ENCODE measurements at places on chromosomes 4 and X. TPM values are rescaled to one million over a fixed set of nuclear protein-coding genes. Genes with fewer than 3 reads are reported as not detected.

DNA sequence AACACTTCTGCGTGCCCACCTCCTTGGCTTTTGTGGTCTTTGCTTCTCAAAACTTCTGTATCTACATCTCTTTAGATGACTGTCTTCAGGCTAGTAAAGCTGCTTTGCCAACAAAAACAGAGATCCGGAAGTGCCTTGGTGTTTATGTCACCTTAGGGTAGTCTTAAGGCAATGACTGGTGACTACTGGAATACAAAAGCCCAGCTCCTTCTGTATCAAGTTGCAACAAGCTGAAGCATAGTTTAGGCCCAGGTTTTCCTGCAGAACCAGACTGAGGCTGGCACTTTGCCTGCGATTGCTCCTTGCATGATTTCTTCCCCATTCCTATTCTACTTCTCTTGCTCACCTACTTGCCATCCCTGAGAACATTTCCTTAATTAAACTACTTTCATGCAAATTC, 333.8 kb downstream of the DMD start:
- DNase-seq: no peak

DNA sequence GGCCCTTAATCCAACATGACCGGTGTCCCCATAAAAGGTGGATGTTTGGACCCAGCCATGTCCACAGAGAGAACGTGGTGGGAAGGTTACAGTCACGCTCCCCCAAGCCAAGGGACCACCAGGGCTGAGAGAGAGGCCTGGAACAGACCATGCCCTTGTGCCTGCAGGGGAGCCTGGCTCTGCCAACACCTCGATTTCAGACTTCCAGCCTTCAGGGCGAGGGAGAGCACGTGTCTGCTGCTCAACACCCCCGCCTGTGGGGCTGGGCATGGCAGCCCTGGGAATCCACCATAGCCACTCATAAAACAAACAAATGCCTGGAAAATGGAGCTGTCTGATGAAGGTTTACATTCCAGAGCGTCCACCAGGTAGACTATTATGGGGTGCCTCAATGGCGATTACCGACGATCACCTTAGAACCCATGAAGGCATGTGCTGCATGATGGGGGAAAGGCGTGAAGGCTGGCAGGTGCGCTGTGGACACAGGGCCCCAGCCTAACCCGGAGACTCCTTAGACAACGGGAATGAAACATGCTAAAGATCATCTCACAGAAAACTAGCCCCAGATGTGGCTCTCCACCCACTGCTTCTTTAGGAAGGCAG, 42.3 kb upstream of the HMX1 start:
- no peak for DNase-seq

- DNase-seq: no peak
Measured at GRCh38 chrX:110338935-110339334, 19.7 kb upstream of the RTL9 start.

- DNase-seq: no peak
Measured at GRCh38 chrX:125205133-125205917, 114.3 kb upstream of the TEX13C start.

DNA sequence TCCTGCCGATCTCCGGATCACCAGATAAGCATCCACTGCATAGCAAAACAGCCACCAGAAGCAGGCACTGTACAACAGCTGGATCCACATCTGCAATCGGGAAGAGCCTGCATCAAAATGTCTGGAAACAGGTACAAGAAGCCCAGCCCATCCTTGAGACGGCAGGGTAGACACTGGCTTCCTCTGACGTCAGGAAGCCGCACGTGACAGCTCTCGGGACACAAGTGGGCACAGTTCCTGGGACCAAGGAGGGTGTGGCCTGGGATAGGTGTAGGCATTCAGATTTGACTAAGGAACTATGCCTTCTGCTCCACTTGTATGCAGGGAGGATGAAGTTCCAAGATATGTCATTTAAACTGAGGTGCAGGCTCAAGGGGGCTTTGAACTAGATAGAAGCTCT, 6.3 kb downstream of the GPR143 start:
- DNase-seq: no peak

DNA sequence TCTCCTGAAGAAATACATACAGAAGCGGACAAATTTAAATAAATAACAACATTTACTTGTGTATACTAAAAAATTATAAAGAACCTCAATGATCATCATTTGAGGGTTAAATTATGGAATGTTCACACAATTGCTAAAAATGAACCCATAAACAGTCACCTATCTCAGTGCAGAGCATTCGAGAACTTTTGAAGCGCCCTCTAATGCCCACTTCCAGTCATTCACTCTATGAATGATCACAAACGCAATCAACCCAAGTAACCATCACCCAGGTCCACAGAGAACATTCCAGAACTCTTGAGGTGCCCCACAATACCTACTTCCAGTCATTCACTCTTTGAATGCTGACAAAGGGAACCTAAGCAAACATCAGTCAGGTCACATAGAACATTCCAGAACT, 103.5 kb upstream of the PLAC1 start:
- DNase-seq: no peak

The FGB gene
- total RNA-seq: not detected

- DNase-seq: no peak
Measured at GRCh38 chr4:70531981-70532380, 13.6 kb downstream of the AMTN start.

The SORBS2 gene
- total RNA-seq: 46.2 TPM

- DNase-seq: no peak
Measured at GRCh38 chr4:44679060-44679459, 840 bp downstream of the GUF1 start.

- DNase-seq: no peak
Measured at GRCh38 chr4:120232050-120232449, 165.4 kb upstream of the MAD2L1 start.

- no peak for DNase-seq
Measured at GRCh38 chrX:124229374-124229773, 103.1 kb upstream of the TEX13D start.

The RAI2 gene
- 0.13 TPM for total RNA-seq

The NXF2 gene
- not detected for total RNA-seq

The RNF175 gene
- total RNA-seq: not detected
